ENCODE measurements at places on chromosomes 6 and 20.

DNA sequence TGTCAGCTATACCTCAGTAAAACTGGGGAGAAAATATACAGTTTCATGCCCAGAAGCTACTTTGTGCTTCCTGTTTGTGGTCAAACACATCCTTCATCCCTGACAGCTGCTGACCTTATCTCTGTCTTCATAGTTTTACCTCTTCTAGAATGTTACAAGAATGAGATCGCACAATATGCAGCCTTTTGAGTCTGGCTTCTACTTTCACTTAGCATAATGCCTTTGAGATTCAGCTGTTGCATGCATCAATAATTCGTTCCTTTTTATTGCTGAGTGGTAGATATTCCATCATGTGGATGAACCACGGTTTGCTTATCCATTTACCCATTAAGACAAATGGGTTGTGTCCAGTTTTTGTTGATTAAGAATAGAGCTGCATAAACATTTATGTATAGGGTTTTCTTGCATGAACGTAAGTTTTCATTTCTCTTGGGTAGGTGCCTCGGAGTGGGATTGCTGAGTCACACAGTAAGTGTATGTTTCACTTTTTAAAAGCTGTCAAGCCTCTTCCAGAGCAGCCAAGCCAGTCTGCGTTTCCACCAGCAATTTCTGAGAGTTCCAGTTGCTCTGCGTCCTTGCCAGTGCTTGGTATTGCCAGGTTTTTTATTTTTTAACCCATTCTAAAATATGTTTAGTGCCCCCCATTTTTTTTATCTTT is 86.6 kb upstream of the PAX1 start:
- DNase-seq: no peak

DNA sequence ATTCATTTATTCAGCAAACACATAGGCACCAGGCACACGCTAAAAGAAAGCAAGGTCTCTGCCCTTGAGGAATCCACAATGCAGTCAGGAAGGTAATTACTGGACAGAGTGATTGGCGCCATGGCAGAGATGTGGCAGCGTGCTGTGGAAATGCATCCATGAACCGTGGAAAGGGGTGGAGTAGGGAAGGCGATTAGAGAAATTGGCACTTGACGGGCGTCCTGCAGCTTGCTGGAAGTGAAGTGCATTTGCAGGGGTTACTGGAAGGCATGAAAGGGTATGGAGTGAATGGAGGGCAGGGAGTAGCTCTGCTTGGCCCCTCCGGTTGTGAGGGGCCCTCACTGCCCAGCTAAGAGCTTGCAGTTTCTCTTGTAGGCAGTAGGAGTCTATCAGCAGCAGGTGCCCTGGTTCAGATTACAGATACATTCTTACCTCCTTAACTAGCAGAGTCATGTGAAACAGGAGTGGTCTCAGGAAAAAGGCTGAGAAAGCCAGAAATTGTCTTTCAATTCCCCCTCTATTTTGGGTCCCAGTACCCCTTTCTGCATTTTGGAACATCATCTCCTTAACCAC is 122.5 kb upstream of the TIAM2 start:
- DNase-seq: no peak

DNA sequence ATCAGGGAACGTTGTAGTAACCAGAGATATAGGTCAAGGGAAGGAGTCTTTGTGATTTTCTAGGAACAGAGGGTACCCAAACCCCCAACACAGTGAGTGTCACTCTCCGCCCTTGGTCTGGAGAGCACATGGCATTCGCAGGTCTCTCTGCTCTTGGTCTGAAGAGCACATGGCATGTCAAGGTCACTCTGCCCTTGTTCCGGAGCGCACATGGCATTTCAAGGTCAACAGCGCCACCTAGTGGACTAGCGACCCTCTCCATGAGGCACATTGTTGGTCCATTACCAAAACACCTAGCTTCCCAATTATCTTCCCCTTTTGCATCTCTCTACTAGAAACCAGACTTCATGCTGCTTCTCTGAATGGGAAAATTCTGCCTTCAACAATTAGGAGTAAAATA is 260.0 kb downstream of the C6orf118 start:
- DNase-seq: no peak

DNA sequence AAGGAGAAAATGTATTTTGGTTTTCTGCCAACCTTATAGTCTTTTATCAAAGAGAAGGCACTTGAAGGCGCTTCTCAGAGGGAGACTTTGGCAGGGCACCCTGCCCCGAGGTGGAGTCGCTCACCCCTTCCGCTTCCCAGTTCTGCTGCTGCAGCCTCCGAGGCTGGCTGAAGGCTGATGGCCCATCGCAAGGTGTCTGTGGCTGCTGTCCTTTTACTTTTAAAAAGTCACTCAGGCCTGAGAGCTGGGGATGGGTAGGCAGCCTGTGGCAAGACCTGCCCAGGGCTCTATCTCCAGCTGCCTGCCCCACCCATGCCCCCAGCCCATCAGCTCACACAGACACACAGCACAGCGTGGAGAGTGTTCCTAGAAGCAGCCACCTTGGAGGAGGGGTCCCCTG is 206.6 kb upstream of the CST7 start:
- DNase-seq: no peak

DNA sequence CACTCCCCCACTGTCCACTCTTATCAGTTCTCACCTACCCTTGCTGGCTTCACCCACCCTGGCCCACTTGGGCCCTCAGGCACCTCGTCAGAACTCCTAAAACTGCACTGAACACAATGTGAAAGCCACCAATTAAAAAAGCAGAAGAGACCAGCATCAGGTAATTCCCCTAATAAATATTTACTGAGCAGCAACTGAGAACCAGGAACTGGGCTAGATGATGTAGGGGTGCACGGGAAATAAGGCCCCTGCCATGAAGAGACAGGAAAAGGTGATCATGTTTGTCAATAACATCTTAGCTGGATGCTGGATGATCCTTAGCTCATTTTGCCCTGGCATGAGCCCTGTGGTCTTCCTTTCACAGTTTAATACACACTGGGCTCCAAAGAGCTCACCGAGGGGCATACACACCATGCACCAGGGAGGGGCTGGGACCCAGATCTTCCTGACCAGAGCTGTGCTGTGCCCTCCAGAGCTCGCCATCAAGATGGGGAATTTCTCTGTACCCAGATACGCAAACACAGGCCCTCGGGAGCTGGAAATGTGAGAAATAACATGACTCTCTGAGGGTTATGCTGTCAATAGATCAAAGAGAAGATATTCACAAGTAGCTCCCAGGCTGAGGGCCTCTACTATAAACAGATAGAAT is 113.6 kb upstream of the SLC22A16 start:
- no peak for DNase-seq

DNA sequence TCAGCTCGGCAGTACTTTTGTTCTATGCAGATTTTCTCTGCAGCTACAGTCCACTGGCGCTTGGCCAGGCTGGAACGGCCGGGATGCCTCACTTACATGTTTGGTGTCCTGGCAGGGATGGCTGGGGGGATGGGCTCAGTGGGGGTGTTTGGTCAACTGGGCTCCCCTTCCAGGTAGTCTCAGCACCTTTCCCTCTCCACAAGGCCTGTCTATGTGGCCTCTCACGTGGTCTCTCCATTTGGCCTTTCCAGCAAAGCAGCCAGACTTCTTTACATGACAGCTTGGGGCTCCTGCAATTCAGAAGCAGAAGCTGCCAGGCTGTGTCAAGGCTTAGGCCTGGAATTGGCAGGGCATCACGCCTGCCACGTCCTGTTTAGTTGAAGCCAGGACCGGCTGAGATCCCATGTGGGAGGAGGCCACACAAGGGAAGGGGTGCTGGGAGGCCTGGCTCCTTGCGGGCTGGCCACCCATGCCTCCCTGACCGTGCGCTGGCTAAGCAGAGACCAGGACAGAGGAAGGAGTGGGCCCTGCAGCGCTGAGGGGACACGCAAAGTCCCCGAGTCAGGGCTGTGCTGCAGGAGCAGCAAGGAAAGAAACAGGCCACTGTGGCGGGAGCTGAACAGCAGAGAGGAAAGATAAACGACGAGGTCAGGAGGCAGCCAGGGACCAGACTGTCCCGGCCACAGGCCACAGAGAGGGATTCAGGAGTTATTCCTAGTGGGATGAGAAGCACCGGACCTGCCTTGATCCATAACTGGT is 38.9 kb downstream of the MGME1 start:
- no peak for DNase-seq

GRCh38 chr6:41040101-41040939 is 1.3 kb upstream of the UNC5CL start:
- no peak for DNase-seq

- no peak for DNase-seq
These were observed 13.5 kb downstream of the NINL start for GRCh38 chr20:25571817-25572216.

GRCh38 chr20:53941680-53942471 is 128.5 kb downstream of the BCAS1 start:
- no peak for DNase-seq

- no peak for DNase-seq
These were observed 610.2 kb upstream of the NOX3 start for GRCh38 chr6:156065849-156066248.

GRCh38 chr6:100335991-100336390 is 128.7 kb downstream of the SIM1 start:
- no peak for DNase-seq

DNA sequence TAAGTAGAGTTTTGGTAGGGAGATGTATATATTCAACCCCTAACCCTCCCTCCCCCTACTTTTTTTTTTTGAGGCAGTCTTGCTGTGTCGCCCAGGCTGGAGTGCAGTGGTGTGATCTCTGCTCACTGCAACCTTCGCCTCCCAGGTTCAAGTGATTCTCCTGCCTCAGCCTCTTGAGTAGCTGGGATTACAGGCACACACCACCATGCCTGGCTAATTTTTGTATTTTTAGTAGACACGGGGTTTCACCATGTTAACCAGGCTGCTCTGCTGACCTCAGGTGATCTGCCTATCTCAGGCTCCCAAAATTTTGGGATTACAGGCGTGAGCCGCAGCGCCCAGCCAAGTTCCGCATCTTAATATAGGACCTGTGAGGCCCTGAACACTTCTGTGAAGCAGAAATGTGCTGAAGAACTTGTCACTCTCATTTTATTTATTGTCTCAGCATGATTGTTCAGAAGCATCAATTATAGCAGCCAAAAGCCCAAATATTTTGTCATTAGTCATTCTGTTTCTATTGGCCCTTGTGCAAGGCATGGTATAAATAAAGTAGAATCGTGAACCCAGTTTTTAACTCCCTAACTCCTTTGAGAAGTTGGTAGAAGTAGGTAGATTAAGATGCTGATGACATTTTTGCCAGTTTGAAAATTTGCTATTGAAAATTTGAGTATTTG is 19.4 kb downstream of the DSTN start:
- DNase-seq: no peak
